Nucleus accumbens (tissue), 56 donors: ENCODE measurements at places on chromosomes 7 and 10.

GRCh38 chr7:111071556-111071955, 19.4 kb upstream of the LRRN3 start:
- no peak for DNase-seq

GRCh38 chr10:121823993-121824463, 103.8 kb downstream of the ATE1 start:
- no peak for DNase-seq

DNA sequence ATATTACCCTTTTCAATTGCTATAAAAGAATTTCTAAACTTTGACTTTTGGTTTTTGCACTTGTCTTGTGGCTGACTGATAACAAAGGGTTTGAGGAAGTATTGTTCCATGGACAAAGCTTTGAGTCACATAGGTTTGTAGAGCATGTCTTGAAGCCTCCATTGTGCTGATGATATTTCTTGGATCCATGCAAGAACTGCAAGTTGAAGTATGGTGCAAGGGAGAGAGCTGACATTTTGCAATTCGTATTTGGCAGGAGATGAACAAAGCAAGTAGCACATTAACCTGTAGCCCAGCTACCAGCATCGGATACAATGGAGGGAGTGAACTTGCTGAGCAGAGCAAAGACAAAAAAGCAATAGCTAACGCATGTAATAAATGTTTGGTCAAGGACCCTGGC, 23.4 kb downstream of the MGAM2 start:
- no peak for DNase-seq

GRCh38 chr10:20415684-20416083, 481.4 kb downstream of the NEBL start:
- no peak for DNase-seq

- no peak for DNase-seq
Measured at GRCh38 chr10:101464599-101464998, 110.6 kb downstream of the BTRC start.

- peak; percentile 72 for DNase-seq
Measured at GRCh38 chr7:36303202-36304098, 86.2 kb upstream of the ANLN start.

DNA sequence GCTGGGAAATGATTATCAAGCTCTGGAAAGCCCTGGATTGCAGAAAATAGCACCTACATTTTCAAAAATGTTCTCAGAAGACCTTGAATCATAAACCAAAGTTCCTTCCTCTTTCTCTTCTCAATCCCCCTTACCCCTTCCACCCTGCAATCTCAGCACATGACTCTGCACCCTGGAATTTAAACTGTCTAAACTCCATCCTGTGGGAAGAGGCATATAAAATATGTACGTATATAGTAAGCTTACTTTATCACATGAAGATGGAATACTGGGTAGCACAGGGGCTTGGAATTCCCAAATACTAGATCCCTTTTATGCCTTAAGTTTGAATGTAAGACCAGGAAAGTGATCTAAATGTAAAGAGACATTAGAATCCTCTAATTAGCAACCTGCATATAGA, 7.7 kb downstream of the AGMO start:
- DNase-seq, result no peak

GRCh38 chr10:113381416-113381815, 171.4 kb upstream of the HABP2 start:
- DNase-seq, result no peak

DNA sequence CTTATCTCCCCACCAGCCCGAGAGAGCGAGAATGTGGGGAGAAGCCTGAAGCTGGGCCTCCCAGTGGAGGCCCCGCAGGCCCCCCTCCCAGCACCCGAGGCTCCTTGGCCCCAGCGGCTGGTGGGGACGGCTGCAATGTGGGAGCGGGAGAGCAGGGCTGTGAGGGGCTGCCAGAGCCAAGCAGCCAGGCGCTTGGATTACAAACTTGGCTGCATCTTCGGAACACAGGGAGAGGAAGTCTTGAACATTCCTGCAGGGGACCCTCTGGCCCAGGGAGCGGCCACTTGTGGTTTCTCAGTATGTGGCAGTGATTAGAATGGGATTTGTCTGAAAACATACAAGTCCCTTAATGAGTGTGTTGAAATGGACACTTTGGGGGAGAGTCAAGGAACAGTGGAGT, 23.2 kb downstream of the ELN start:
- no peak for DNase-seq

DNA sequence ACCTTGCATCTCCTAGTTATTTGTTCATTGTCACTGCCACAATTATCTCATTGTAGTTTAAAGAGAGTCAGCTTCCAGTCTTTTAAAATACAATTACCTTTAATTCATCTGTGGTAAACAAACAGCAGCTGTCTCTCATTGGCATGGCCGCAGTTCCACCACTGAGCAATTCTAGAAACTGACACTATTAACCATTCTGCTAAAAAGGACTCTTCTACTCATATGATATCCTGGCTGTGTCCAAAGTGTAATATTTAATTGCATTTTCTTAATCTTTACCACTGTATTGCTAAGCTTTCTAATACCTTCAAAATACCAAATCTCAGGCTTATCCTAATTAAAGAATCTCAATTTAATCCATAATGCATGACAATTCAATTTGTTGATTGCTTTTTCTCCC, 639.0 kb downstream of the AUTS2 start:
- no peak for DNase-seq
